ENCODE measurements at places on chromosomes 12 and 14.

GRCh38 chr14:90911121-90911520, 94.9 kb upstream of the TTC7B start:
- no peak for DNase-seq

DNA sequence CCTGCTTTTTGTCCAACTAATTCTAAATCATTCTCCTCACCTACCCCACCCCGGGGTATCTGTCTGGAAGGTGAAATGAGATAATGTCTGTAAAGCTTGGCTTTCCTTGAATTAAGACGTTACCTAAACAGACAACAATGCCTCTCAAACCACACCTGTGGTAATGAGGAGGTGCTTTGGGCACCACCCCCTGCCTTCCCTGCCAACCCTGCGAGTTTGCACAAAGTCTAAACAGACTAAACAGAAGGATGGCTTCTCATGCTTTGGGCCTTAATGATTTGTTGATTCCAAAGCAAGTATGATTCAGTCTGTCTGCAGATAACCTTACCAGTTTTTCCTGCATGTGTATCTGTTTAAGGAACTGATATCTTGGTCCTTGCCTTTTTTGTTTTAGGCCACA, 82.4 kb downstream of the ZFC3H1 start:
- DNase-seq, result no peak

- DNase-seq, result no peak
These were observed 3.4 kb upstream of the RNASE8 start for GRCh38 chr14:21054123-21054767.

DNA sequence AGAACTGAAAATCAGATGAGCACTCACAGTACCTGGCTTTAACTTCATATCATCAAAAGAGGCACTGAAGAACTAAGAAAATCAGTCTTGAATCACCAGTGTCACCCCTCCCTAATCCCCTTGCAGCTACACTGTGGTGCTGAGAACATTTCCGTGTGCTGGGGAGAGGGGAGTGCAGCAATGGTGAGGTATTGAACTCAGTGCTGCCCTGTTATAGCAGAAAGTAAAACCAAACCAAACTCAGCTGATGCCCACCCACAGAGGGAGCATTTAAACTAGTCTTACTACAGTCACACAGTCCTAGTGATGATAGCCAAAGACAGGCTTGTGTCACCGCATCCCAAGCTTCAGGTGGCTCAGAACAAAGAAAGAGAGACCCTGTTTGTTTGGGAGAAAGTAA, 122.1 kb downstream of the CPNE8 start:
- DNase-seq, result no peak

- no peak for DNase-seq
These were observed 40.2 kb upstream of the CHST11 start for GRCh38 chr12:104416585-104416984.

- no peak for DNase-seq
These were observed 6.9 kb downstream of the ZBTB39 start for GRCh38 chr12:56999456-56999855.

DNA sequence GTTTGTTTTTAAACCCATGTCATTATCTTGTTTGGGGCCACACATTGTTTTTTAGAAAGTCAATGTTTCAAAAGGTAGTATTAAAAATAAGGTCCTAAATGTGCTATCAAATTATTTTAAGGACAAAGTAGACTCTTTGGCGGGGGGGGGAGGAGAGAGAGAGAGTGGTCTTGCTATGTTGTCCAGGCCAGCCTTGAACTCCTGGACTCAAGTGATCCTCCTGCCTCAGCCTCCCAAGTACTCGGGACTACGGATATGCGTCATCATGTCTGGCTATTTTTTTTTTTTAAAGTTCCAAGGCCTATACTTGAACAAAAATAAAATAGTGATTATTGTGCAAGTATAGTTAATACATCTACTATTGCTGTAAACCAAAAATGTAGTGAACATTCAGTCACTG, 26.2 kb downstream of the PAWR start:
- no peak for DNase-seq

- no peak for DNase-seq
These were observed 37.9 kb downstream of the ASCL1 start for GRCh38 chr12:102995372-102995771.

GRCh38 chr12:34303091-34303870, 281.0 kb downstream of the ALG10 start:
- DNase-seq, result no peak

- no peak for DNase-seq
These were observed 272.8 kb upstream of the DAAM1 start for GRCh38 chr14:58915646-58916045.

GRCh38 chr14:99675951-99676350, 8.1 kb upstream of the CYP46A1 start:
- no peak for DNase-seq

GRCh38 chr12:93376436-93377251, 1.1 kb upstream of the NUDT4 start:
- no peak for DNase-seq

Measured in Panc1 (cell line).